ENCODE measurements at places on chromosomes 2 and 18.

DNA sequence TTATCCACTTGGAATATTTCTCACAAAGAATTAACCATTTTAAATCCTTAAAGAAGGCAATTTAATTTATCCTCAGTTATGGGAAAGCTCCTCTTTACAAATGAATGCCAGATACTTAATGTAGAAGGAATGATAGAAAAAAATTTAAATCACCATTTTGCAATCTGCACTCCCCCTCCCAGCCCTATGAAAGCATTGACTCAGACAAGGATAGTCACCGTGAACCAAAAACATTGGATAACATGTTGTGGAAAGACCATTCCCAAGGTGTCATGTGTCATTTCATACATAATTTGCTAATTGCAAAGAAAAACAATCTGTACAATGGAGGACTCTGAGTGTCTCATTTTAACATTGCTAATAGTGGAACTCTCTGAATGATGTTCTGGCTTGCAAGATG, 421.0 kb downstream of the TXNL1 start:
- no peak for DNase-seq

- DNase-seq, result no peak
Observed at GRCh38 chr18:47628240-47628781, 302.1 kb downstream of the SMAD2 start.

DNA sequence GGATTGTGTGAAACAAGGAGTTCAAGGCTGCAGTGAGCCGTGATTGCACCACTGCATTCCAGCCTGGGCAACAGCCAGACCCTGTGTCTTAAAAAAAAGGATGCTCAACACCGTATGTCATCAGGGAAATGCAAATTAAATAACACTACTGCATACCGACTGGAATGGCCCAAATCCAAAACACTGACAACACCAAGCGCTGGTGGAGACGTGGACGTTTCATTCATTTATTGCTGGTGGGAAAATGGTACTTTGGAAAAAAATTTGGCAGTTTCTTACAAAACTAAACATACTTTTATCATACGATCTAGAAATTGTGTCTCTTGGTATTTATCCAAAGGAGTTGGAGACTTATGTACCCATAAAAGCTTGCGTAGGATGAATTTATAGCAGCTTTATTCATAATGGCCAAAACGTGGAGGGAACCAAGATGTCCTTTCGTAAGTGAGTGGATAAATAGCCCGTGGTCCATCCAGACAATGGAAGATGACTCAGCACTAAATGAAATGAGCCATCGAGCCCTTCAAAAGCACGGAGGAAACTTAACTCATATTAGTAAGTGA, 24.2 kb downstream of the NEU4 start:
- no peak for DNase-seq

GRCh38 chr2:20080428-20080827, 29.0 kb upstream of the LAPTM4A start:
- DNase-seq, result no peak

DNA sequence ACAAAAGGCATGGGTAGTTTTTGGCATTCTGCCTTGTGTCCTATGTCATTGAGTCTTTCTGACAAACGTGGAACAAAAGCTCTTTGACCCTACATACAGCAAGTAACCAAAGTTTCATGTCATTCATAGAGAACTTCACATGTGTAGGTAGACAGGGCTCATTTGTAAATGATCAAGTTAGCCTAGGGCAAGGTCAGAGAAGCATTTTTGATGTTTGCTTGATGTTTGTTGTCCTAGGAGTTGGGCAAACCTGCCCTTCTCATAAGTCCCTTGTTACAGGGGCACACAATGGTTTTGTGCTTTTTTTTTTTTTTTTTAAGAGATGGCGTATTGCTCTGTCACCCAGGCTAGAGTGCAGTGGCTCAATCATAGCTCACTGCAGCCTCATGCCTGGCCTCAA, 83.3 kb upstream of the FAM136A start:
- no peak for DNase-seq

- DNase-seq, result no peak
Observed at GRCh38 chr2:219661197-219661954, 33.9 kb downstream of the SLC4A3 start.

- DNase-seq, result peak; percentile 69
Observed at GRCh38 chr2:69816923-69817542, 12.4 kb upstream of the GMCL1 start.

- no peak for DNase-seq
Observed at GRCh38 chr2:238987352-238987981, 139.6 kb downstream of the TWIST2 start.

DNA sequence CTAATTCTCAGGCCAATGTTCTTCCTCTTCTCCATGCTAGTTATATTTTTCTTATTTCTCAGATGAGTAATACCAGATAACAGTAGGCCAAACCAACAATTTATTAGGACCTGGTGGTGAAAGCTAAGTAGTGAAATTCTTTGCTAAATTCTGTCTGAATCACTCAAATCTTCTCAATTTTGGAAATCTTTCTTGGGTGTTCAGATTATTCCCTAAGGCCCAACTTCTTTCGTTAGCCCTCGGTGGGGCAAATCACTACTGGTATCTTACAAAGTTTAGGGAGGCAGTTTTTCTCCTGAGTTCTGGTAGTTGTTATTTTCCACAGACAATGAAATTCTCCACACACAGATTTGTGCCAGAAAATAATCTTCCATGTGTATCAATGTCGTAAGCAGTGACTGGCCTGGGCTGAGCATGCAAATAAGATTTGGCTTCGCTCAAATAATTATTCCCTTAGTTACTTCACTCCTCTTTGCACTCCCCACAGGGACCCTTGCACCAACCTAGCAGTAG, 443.5 kb upstream of the SLC14A2 start:
- DNase-seq, result no peak

DNA sequence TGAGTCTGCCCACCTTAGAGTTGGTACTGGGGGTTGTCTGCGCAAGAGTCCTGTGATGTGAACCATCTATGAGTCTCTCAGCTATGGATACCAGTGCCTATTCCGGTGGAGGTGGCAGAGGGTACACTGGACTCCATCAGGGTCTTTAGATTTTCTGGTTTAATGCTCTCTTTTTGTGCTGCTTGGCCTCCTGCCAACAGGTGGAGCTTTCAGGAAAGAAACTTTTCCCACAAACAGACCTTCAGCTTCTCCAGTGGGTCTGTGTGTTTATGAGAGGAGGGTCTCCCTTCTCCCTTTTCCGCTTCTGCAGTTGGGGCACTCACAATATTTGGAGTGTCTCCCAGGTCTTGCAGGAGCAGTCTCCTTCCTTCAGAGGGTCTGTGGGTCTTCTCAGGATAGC, 1721.9 kb upstream of the SLC39A10 start:
- no peak for DNase-seq

DNA sequence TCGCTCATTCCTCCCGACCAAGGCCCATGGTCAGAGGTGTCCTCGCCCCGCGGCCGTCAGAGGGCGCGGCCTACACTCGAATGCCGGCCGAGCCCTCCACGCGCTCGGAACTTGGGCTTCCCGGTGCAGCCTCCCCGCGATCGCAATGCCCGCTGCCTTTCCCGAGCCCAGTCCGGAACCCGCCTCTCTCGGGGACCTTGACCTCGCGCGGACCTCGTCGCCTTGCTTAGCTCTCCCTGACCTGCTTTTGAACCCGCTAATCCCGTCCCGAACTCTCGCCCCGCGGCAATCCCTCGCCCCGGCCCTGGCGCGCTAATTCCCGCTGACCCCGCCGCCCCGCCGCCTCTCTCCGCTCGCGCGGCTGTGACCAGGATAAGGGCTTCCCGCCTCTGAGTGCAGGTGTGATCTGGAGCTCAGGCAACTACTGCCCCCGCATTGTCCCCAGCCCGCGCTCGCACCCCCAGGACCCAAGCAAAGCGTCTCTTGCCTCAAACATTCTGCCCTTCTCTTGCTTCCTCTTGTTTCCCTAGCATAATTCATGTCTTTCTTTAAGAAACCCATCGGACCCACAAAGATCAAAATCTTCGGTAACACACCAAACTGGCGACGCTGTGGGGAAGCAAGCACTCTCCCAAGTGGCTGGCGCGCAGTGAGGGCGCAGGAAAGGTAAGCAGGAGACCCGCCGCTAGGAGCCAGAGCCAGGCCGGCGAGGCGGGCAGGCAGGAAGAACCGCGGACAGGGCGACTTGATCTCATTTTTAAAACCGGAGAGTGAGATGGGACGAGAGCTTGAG, 46.6 kb upstream of the ATP6V1B1 start:
- DNase-seq, result no peak

GRCh38 chr2:128198656-128199055, 107.7 kb downstream of the UGGT1 start:
- no peak for DNase-seq

GRCh38 chr2:161905389-161906046, 168.5 kb downstream of the DPP4 start:
- no peak for DNase-seq

DNA sequence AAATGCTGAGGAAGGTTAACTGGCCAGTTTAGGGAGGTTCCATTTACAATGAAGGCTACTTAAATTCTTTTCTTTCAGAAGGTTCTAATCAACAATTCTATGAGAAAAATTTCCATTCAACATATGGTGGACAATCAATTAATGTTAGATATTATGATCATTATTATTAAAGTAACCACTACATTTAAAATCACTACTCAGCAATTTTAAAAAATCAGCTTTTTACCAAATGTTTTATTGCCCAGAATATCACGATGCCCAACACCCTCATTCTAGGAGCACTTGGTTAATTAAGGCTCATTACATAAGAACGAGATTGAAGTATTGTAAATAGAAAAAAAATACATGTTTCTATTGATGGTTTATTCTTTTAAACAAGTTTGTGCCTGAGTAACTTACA, 396.1 kb downstream of the NRXN1 start:
- DNase-seq, result no peak

- DNase-seq, result no peak
Observed at GRCh38 chr2:69914950-69915945, at the start of gene MXD1. Gene MXD1, plus strand, starts transcription at chr2:69915109. Its CDS starts 222 bp downstream, at chr2:69915331.

DNA sequence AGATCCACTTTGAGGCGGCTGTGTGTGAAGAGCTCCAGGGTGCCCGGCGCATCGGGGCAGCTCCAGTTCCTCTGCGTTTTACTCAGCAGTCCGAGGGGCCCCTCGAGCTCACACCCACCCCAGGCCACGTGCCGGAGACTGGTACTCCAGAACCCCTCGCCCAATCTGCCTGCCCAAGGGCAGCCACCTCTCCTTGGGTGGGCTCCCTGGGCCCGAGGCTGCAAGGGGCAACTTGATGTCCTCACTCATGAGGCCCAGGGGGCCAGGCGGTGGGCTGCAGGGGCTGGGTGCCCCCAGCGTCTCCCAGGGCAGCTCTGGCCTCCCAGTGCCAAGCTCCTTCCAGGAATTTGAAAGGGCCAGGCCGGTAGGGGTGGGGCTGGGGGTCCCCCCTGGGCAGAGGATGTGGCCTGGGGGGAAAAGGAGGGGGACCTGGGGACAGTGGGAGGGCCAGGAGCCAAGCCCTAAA, 16.7 kb downstream of the RAMP1 start:
- DNase-seq, result no peak

DNA sequence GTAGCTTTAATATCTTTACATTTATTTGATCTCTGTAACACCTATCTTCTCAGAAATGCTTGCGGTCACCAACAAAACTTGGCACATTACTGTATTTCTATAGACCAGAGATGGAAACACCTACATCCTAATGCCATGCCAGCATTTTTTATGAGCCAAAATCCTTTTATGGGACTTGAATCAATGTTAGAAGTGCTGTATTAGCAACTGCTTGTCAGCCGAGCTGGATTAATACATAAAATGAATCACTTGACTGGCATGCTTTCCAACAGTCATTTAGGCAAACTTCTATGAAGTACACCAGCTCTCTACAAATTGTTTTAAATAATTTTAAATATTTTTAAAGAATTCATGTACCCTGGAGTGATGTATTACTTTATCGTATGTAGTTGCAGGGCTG, 272.9 kb upstream of the NRP2 start:
- no peak for DNase-seq

- no peak for DNase-seq
Observed at GRCh38 chr2:42984081-42984480, 191.7 kb upstream of the HAAO start.

- no peak for DNase-seq
Observed at GRCh38 chr2:111909079-111909478, 10.7 kb downstream of the MERTK start.

DNA sequence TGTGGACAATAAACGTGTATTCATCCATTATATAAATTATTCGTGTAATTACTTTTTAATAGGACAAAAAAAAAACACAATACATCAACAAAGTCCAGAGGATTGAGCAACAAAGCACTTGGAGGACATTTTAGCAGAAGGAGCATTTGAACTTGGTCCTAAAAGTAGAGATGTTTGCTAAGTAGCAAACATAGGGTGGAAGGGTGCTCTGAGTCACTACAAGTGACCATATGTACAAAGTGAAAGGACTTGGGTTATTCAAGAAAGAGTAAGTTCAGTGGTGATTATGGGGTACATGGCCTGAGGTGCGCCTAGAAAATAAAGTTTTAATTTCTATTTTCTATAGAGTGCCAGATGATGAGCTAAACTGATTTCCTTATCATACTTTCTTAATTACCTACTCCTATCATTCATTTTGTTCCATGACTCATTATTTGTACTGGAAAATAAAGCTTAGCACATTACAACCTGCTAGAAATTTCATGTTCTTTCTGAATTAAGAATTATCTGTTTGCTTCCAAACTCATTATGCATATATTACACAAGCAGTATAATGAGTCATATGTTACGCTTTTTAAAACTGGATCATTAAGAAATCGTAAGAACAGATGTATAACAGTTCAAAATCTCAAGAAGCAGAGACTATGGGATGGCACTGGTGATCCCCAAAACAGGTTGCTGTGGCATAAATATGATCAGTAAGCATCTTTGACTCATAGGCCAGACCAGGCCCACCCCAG, 13.1 kb upstream of the PPP1R1C start:
- DNase-seq, result no peak

- no peak for DNase-seq
Observed at GRCh38 chr2:202084265-202084664, 11.2 kb downstream of the KIAA2012 start.

GRCh38 chr2:18456026-18456425, 104.4 kb downstream of the RDH14 start:
- no peak for DNase-seq

DNA sequence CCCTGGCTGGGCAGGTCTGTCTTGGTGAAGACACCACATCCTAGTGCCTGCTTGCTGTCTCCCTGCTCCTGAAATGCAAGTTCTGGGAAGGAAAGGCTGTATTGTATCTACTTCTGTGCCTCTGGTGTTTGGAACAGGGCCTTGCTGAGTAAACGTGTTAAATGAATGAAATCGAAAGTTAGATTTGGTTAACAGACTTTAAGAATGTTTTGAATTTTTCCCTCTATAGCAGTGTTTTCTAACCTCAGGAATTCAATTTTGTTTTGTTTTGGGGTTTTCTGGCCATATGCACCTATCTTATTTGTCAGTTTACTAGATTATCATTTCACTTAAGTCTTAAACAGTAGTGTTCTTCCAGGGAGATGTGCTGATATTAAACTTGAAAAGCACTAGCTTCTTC, 20.7 kb downstream of the FARP2 start:
- DNase-seq, result peak; percentile 73

GRCh38 chr2:239661334-239662312, 260.8 kb upstream of the HDAC4 start:
- no peak for DNase-seq

GRCh38 chr2:36513661-36514060, 84.3 kb downstream of the FEZ2 start:
- DNase-seq, result no peak

GRCh38 chr2:122249673-122250072, 494.2 kb downstream of the TSN start:
- DNase-seq, result no peak

- DNase-seq, result no peak
Observed at GRCh38 chr2:64202206-64202845, 58.1 kb upstream of the PELI1 start.
